Neural progenitor cell (in vitro differentiated cells): ENCODE measurements at places on chromosomes 3 and 15.
A peak's percentile ranks its signal among the peaks of the same experiment; 100 is the strongest.

DNA sequence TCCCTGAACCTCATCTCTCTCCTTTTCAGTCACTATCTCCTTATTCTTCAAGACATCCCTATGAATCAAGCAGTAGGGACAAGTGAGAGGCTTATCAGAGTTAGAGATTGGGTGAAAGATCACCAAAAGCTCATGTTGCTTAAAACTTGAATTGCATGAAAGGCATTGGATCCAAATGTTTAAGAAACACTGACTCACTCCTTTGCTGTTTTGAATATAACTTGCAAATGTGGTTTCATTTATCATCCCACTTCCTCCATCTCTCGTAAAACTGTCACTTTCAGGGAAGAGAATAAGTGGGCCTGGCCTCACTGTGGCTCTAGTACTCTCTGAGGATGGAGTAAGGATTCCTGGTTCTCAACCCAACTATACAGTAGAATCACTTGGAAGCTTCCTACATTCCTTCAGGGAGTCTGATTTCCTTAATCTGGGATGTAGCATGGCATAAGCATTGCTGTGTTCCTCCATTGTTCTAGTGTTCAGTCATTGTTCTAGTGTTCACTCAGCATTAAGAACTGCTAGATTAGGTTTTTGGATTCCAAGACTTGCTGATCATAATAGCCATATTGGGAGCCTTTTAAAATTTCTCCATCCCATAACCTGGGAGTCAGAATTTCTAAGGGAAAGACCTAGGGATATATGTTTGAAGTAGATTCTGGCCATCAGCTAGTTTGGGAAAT lies 171.8 kb downstream of the TMEM108 start:
- no peak overlapping the region for H3K27ac ChIP-seq
- no peaks in the 10 kb centered on the region for H3K36me3 ChIP-seq
- no peak overlapping the region for H3K4me3 ChIP-seq
- peaks cover 23% of the 10 kb centered on the region for H3K4me1 ChIP-seq

DNA sequence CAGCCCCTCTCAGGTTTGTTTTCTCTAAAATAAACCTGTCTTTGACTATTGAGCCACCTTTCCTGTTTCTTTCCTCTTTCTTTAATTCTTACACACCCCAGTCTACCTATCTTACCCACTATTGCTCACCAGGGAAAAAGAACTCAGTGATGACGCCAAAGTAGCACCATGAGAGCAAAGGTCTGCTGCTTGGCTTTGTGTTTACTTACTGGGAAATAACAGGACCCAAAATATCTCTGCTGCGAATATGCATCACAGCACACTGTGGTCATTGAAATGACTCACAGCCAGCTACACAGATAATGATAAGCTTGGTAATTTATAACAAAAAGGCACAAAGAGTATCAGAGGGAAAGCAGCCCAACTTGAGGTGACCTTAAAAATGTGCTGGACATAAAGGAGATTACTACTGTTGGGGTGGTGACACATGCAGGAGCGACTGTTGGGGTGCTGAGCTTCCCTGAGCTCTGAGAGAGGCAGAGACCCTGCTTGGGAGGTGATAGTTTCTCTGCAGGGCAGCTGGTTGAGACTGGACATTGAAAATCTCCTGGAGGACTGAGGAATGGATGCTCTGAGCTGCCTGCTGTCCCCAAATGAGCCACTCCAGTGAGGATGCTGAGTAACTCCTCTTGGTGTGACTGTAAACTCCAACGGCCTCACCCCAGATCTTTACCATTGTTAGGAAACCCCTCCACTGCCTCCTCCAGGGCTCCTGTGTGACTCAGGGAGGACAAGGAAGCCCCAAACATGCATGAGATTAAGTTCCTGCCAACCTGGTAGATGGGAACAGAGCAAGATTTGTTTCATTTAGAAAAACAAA lies 14.5 kb downstream of the EFCAB12 start:
- H3K4me1 ChIP-seq = peaks cover 9% of the 10 kb centered on the region
- no peaks in the 10 kb centered on the region for H3K36me3 ChIP-seq
- H3K27me3 ChIP-seq = no peaks in the 10 kb centered on the region
- no peak overlapping the region for H3K27ac ChIP-seq
- DNase-seq = no peak

GRCh38 chr3:118476885-118477618 lies 557.6 kb downstream of the IGSF11 start:
- no peak overlapping the region for H3K4me3 ChIP-seq
- no peaks in the 10 kb centered on the region for H3K36me3 ChIP-seq
- H3K27ac ChIP-seq = no peak overlapping the region
- H3K4me1 ChIP-seq = peaks cover 16% of the 10 kb centered on the region

DNA sequence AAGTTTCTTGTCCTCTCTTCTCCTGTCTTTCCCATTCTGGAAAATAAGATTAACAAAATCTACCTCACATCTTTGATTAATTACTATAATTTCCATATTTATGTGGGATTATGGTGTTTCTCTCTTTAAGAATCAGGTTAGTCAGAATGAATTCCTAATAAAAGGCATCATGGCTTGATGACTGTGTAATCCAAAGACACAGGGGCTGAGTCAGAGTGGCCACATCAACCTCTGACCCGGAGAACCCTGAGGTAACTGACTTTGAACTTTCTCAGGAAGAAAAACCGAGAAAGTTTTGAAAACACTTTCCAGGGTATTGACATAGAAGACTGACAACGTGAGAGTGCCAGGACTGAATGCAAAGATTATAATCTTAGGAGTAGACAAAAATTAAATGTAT lies 170.3 kb upstream of the MCTP2 start:
- DNase-seq = no peak
- no peaks in the 10 kb centered on the region for H3K27me3 ChIP-seq
- no peaks in the 10 kb centered on the region for H3K36me3 ChIP-seq
- H3K4me3 ChIP-seq = no peak overlapping the region

- H3K4me3 ChIP-seq = no peak overlapping the region
- no peaks in the 10 kb centered on the region for H3K36me3 ChIP-seq
- no peak for DNase-seq
- H3K27ac ChIP-seq = no peak overlapping the region
- H3K27me3 ChIP-seq = no peaks in the 10 kb centered on the region
Observed at GRCh38 chr3:52216585-52217408, 8.6 kb downstream of the TLR9 start.

- no peaks in the 10 kb centered on the region for H3K27me3 ChIP-seq
- H3K4me1 ChIP-seq = peaks cover 47% of the 10 kb centered on the region
- no peak overlapping the region for H3K27ac ChIP-seq
- DNase-seq = peak; percentile 29
- no peaks in the 10 kb centered on the region for H3K36me3 ChIP-seq
Observed at GRCh38 chr3:52004906-52005395, 9.3 kb upstream of the RPL29 start.

GRCh38 chr3:127770671-127771355 lies 51.5 kb downstream of the MGLL start:
- no peak overlapping the region for H3K4me3 ChIP-seq
- H3K36me3 ChIP-seq = no peaks in the 10 kb centered on the region
- no peak for DNase-seq

DNA sequence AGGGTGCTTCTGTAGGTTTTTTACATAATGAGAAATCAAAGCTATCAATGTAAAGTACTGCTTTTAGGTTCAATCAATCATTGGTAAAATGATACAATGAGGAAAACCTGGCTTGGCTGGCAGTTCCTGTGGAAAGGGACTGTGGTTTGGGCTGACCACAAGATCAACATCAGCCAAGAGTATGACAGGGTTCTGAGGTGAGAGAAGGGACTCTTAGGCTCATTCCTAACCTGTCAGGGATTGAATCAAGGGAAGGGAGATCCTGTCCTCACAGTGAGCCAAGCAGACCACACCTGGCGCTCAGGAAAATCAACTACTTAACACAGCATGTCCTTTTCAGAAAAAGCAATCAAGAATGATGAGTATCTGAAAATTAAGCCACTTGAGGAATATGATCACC lies 111.1 kb downstream of the MAGI1 start:
- no peaks in the 10 kb centered on the region for H3K36me3 ChIP-seq
- DNase-seq = no peak
- no peaks in the 10 kb centered on the region for H3K27me3 ChIP-seq
- no peak overlapping the region for H3K27ac ChIP-seq
- no peak overlapping the region for H3K4me3 ChIP-seq
